Stimulated activated CD8-positive, alpha-beta memory T cell treated with anti-CD3 and anti-CD28 coated beads, Interleukin-7, amount 100 ng/mL, for 1 hour (primary cell): ENCODE measurements at places on chromosomes 4 and X.

- no peak for DNase-seq
These were observed 453.0 kb downstream of the PCDH11X start for GRCh38 chrX:92232182-92232581.

DNA sequence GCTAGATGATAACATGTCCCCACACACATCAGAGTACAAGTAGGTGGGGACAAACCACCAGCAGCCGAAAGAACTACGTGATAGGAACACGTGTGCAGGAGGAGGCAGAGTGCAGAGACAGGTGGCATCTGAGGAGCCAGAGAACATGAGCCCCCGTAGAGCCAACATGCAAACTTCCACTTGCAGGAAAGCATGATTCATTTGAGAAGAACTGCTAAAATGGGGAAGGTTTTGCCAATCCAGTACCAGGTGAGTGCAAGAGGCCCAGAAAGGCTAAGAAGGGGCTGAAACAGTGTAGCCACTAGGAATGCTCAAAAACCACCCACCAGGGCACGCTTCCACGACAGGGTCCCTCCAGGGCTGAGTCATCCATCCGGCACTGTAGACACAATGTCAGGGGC is 149.8 kb upstream of the TENM3 start:
- DNase-seq, result no peak

DNA sequence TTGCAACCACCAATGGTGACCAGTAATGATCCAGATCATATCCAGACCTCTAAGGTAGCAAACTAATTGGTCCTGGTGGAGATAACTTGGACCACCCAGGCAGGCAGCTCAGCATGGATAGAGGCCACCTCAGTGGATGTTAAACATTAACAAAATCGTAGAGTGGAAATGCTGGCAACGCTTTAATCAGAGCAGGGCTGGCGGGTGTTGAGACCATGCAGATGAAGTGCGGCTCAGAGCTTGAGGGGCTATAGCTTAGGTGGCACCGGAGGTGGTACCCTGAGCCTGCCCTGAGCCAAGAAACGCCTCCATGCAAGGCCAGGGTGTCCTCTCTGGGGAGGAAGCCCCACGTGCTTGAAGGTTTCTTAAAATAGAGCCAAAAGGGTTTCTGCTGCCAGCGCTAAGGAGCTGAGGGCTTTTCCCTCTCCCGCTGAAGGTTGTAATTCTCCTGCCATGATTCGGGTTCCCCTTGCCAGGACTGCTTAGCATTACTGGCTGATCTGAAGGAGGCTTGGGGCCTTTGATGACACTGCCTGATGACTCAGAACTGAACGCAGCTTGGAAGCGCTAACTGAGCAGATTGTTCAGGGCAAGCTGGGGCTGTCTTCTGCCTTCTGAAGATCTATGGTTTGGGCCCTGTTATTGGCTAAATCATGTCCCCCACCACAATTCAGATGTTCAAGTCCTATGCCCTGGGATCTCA is 177.8 kb upstream of the ATP6AP2 start:
- no peak for DNase-seq

DNA sequence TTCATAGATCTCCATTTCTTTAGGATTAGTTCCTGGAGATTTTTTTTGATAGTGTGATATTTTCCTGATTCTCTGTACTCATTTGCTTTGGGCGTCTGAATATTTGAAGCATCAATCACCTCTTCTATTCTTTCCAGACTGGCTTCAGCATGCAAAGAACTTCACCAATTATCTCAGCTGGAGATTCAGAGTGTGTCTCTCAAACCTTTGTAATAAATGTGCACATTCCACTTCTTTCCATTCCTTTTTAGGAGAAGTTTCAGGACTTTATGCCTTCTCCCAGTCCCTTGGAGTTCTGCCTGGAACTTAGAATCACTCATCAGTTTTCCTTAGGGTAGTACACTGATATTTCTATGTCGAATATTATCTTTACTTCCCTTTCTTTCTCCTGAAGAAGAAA is 334.8 kb downstream of the TEX13C start:
- no peak for DNase-seq

- DNase-seq, result no peak
These were observed 18.3 kb downstream of the SCARB2 start for GRCh38 chr4:76195326-76195725.

DNA sequence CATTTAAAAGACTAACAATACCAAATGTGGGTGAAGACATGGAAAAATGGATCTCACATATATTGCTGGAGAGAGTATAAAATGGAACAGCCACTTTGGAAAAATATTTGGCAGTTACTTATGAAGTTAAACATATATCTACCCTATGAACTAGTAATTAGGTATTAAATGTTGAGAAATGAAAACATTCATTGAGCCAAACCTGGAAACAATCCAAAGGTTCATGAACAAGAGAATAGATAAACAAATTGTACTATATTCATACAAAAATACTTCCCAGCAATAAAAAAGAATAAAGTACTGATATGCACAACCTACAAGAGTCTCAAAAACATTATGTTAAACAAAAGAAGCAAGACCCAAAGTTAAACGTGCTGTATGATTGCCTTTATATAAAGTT is 4.0 kb upstream of the EGF start:
- DNase-seq, result no peak

DNA sequence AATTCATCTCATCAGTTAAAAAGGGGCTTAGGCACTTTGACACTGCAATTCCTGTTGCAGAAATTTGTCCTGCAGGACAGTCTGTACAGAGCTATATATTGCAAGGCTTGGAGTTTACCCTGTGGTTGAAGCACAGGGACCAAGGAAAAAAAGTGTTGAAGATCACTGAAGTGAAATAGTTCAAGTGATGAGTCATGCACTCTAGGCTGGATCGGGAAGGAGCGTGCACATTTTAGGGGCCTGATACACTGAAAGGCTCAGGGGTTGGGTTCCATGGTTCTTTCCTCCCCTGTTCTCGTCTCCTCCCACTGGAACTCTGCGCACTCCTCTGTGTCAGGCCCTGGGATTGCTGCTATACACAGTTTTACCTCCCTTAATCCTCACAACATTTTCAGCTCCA is 104.9 kb upstream of the ARMCX2 start:
- no peak for DNase-seq

DNA sequence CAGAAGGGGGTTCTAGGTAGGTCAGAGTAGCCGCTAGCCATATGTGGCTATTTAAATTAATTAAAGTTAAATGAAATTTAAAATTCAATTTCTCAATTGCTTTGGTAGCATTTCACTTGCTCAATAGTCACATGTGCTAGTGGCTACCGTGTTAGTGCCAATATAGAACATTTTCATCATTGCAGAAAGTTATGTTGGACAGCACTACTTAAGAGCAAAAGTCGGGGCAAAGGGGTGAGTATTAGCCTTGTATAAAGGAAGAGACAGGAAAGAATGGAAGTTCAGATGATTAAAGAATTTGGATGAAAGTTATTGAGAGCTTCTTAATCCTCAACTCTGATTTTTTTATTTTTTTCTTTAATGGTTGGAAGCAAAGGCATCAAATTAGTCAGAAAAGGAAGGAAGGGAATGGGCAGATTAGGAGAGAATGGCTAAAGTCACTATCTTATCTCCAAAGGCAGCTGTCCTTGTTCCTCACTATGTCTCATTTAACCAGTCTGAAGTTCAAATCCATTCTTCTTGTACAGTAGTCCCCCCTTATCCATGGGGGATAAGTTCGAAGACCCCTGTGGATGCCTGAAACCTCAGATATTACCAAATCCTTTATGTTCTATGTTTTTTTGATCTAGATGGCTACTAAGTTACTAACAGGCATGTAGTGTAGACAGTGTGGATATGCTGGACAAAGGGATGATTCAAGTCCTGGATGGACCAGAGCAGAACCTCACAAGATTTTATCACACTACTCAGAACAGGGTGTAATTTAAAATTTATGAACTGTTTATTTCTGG is 22.9 kb downstream of the OCIAD1 start:
- no peak for DNase-seq

GRCh38 chr4:83109480-83110222 is 4.9 kb downstream of the PLAC8 start:
- DNase-seq, result no peak

DNA sequence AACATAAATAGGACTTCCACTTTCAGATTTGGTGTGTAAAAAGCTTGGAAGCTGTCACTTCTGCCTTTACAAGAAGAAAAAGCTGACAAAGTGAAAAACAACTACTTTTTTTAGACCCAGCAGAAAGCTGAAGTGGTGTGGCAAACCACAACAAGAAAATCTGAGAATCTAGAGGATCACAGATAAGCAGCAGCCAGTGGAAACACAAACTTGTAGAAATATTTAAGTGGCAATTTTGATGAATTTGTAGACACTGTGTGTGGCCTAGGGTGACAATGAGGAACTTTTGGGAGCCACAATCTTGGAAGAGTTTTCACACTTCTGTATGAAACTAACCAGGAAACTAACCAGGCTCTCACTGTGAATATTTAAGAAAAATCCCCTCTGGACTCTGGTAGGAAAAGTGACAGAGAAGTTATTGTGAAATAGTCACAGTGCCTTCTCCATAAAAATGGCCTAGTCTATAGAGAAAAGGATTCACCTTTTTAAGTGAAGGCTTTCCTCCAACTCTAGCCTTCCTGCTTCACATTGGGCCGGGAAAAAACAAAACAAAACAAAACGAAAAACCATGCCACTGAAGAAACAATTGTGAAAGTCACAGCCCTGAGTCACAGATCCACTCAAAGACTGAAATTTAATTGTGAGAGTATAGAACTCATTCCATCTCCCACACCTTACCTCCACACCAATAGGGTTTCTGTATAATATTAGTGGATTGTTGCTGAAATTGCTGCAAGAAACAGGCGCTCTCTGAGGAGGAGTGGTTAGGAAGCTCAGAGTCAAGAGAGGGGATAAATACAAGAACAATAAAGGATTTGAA is 26.7 kb upstream of the GUCY1A1 start:
- DNase-seq, result no peak

DNA sequence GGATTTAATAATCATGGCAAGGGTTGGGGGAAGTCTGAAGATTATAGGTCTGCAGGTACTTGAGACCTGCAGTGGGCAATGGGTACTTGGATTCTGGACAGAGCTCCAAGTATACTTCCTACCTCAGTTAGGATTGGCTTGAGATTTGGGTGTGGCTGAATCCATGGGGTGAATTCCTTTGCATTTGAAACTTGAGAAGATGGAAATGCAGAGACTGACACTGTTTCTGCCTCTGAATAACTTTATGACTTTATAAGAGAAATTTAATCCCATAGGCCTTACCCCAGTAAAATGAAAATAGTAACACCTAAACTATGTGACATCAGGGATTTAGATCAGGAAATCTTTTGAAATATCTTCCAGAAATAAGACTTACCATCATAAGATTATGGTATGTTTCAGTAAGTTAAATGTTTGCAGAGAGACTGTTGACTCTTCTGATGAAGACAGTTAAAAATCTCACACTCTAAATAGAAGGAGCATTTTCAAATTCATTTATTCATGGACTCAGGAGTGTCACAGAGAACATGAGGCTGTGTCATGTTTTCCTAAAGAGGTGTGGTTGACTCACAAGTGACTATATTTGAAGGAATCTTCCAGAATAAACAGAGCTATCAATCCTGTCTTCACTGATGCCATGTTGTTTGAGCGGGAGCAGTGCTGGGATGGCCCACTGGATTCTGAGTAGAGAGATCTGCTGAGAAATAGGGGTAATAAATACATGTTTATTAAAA is 513.5 kb upstream of the NR3C2 start:
- no peak for DNase-seq

DNA sequence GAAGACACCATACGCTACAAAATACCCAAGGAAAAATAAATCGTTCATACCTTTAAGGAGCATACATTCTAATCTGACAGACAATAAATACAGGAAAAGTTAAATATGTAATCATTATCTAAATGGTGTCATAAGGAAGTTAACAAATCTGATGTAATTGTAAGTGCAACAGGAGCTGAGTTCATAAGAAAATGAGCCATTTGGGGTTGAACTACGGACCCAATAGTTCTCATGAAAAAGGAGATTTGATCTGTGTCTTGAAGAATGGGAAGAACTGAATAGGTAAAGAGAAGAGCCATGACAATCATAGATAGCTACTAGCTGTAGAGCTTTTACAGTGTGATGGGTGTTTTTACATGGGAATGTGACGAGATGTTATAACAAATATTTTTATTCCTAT is 175.6 kb downstream of the ANKRD50 start:
- DNase-seq, result no peak

GRCh38 chr4:32189130-32189529 is 1469.0 kb downstream of the PCDH7 start:
- no peak for DNase-seq

GRCh38 chr4:39814403-39815185 is 116.7 kb downstream of the UBE2K start:
- no peak for DNase-seq

GRCh38 chr4:18075823-18076433 is 54.4 kb upstream of the LCORL start:
- no peak for DNase-seq

GRCh38 chr4:110518889-110519490 is 43.0 kb downstream of the ENPEP start:
- DNase-seq, result no peak

- DNase-seq, result no peak
These were observed 37.5 kb downstream of the BEX3 start for GRCh38 chrX:103413705-103414387.

DNA sequence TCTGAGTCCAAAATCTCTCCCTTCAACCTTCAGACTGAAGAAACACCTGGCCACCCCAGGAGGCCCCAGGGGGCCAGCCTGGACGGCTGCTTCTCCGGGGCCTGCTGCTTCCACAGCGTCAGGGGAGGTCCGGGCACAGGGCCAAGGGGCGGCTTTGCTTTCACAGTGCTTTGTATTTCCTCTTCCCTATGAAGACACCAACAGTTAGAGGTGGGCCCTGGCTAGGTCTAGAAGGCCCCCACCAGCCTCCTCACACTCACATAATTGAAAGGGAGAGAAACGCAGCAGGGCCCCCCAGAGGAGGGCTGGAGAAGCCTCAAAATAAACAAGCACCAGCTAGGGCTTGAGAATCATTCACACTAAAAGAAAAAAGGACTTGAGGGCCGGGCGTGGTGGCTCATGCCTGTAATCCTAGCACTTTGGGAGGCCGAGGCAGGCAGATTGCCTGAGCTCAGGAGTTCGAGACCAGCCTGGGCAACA is 17.8 kb downstream of the SCD5 start:
- DNase-seq, result no peak

DNA sequence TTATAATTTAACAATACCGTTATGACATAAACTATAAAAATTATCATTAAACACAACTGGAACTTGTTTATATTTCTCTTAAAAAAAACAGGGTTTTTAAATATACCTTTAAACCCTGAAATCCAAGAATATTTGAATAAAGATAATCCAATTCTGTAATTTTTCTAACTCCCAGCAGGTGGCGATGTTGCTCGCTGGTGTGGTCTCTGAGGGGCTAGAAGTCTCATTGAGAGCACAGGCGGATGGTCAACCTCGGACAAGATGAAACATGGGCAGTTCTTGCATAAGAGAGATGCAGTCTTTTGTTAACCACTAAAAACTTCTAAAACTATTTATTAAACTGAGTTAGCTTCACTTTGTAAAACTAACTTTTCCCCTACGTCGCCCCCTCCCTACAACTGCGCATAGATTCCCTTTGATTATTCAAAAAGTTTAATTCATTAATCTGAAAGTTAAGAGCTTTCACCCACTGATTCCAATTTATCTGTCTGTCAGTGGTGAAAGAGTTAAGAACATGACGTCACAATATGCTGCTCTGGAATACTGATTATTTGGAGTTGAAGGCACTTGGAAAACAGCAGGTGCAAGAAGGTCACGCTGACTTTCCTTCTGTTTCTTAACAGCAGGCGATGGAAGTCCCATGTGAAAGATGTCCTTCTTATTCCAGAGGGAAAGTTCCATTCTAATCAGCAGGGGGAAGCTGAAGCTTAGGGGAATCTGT is 29.5 kb downstream of the DMP1 start:
- DNase-seq, result peak; percentile 2
